Airway epithelial cell (primary cell): ENCODE measurements at places on chromosomes 1 and 21. TPM values are rescaled to one million over a fixed set of nuclear protein-coding genes. Genes with fewer than 3 reads are reported as not detected.

The KMO gene
- total RNA-seq = not detected in 2 replicates

The SFN gene
- total RNA-seq = 1,524 and 1,633 TPM in 2 replicates

The ILDR2 gene
- not detected in 2 replicates for total RNA-seq

The ADGRB2 gene
- 1.3 and 1.4 TPM in 2 replicates for total RNA-seq

The PTAFR gene
- total RNA-seq = 7.2 and 13.1 TPM in 2 replicates

The SELENBP1 gene
- 7.7 and 8.6 TPM in 2 replicates for total RNA-seq

The PLCH2 gene
- total RNA-seq = 79.0 and 100 TPM in 2 replicates
